SHP77 treated with DMSO at 0.1 percent for 48 hours (cell line): ENCODE measurements at places on chromosomes 11 and 22.

GRCh38 chr22:17781319-17782031, 7.2 kb upstream of the BID start:
- peak; percentile 79 for DNase-seq

- no peak for DNase-seq
These were observed 49.3 kb upstream of the CD44 start for GRCh38 chr11:35089666-35090065.

GRCh38 chr11:84566671-84567070, 1060.5 kb downstream of the DLG2 start:
- no peak for DNase-seq

DNA sequence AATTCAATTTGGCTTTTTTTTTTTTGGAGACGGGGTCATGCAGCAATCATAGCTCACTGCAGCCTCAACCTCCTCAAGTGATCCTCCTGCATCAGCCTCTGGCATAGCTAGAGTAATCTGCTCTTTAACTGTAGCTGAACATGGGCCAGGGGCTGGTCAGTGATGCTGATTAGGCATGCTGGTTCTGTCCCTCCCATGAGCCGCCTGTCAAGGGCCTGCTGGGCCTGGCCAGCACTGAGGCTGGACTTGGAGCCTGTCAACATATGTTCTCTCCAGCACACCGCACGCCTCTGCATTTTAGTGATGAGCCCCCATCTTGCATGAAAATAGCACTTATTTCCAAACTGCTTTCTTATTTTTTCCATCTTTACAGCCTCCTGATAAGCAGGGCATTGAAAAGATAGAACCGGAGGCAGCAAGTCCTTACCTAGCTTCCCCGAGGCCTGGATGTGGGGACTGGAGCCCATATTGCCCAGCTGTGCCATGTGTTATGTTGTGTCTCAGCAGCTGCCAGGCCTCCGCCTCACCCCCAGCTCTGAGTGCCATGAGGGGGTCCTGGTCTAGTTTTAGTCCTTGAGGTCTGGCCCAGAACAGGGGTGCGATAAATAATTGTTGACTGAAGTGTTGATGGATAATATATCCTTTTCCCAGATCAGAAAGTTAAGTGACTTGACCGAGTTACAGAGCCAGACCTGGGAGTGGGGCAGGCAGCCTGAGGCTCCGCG, 80.0 kb downstream of the CTTN start:
- DNase-seq: no peak

- DNase-seq: peak; percentile 20
These were observed 2.1 kb downstream of the LRP5 start for GRCh38 chr11:68314203-68315170.

- no peak for DNase-seq
These were observed 455.3 kb downstream of the SOX6 start for GRCh38 chr11:15901054-15901453.

DNA sequence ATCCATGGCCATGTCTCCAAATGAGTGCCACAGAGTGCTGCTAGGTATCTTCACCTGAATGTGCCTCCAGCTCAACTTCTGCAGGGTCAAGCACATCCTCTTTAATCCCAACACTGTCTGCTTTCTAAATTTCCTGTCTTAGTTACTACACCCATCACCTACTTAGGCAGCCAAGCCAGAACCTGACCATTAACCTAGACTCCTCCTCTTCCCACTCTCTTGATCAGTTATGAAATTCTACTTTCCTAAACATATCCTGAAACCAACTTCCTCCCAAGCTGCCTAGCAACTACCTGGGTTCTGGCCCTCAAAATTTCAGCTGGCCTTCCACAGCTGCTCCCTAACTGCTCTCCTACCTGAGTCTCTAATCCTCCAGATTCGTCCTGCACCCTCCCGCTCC, 22.7 kb downstream of the CADM1 start:
- no peak for DNase-seq

DNA sequence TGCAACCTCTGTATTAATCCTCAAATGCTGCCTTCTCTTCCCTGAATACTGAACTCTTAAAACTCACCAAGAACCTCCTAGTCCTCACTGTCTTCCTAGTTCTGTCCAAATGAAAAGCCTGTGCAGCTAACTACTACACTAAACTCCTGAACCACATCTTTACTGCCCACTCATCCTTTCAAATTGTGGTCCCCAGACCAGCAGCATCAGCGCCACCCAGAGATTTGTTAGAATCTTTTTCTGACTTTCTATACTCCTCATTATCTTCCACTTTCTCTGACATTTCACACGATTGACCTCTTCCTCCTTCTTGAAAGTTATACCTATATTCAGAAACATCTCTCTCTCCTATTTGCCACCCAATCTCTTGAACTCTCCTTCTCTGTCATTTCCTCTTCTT, 461.3 kb downstream of the DLG2 start:
- no peak for DNase-seq

GRCh38 chr22:37519268-37520195, at the start of gene CARD10:
TSS of gene CARD10 (minus strand) at chr22:37519415. CDS start at chr22:37519200, 215 bp downstream.
- no peak for DNase-seq

- DNase-seq: no peak
These were observed 128.1 kb upstream of the TOP3B start for GRCh38 chr22:22110548-22111266.

DNA sequence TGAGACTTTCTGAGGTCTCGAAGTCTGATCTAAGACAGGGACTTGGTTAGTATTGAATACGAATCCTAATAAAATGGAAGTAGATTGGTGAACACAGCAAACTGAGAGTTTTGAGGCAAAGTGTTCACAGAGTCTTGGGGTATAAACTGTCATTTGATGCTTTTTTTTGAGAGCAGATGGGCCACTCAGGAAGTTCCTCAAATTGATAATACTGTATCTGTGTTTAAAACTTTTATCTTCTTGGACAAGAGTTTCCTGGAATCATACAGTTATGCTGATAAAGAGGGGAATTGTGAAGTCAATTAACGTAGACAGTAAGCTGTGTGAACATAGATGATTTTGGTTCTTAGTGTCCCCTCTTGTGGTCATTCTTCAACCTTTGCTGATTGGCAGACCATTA, 80.0 kb upstream of the CLPB start:
- DNase-seq: no peak

- no peak for DNase-seq
These were observed 9.6 kb upstream of the SLC35C1 start for GRCh38 chr11:45795379-45795778.

GRCh38 chr11:44750551-44751465, 24.0 kb downstream of the TSPAN18 start:
- DNase-seq: no peak

DNA sequence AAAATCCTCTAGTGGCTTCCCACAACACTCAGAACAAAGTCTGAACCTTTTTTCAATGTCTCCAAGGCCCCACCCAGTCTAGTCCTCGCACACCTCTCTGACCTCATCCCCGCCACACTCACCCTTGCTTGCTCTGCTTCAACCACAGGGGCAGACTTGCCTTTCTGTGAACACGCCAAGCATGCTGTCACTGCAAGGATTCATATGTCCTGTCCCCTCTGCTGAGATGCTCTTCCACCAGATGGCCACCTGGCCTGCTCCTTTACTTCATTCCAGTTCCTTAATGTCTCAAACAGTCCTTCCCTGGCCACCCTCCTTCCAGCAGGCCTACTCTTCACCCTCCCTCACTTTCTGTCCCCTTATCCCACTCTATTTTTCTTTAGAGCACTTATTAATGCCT, 60.6 kb upstream of the ARHGAP20 start:
- DNase-seq: no peak

DNA sequence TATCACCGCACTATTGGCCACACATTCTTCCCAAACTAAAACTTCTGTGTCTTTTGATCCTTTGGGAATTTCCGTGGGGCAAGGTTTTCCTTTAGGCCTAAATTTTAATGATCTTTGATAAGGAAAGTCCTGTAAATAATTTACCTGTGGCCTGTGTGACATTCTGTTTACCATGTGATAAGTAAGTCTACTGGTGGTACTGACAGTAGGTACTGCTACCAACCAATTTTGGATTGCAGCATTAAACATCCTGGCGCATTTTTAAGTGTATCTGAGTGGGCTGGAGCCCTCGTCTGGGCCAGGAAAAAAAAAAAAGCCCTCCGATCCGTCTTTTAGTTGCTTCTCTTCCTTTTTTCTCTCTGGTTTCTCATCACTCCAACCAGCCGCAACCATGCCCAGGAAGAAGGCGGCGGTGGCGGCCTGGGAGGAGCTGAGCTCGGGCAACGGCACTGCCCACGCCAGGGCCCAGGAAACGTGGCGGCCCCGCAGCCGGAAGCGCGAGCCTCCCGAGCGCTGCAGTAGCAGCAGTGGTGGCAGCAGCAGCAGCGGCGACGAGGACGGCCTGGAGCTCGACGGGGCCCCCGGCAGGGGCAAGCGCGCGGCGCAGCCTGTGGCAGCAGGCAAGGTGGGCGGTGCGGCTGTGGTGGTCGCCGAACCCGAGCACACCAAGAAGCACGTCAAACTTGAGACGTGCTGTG, 33.6 kb downstream of the ASRGL1 start:
- DNase-seq: no peak

DNA sequence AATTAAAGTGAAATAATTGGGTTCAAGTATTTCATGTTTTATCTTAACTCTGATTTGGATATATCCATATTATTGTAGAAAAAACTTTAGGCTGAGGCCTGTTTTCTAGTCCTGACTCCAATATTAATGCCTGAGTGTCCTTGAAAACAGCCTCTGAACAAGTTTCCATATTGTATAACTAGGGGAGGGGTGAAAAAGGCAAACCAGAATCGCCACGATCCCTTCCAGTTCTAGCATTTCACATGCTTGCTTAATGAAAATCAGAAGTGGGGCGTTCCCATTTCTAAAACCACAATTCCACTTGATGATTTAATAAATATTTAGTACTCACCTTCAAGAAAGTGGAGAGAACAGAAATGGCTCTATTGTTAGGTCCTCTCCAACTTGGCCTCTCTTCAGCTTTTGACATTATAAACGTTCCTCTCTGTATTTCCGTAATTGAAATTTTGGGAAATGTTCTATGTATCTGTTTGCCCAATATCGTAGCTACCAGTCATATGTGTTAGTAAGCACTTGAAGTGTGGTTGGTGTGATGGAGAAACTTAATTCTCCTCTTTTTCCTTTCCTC, 561.4 kb upstream of the CCDC90B start:
- no peak for DNase-seq

DNA sequence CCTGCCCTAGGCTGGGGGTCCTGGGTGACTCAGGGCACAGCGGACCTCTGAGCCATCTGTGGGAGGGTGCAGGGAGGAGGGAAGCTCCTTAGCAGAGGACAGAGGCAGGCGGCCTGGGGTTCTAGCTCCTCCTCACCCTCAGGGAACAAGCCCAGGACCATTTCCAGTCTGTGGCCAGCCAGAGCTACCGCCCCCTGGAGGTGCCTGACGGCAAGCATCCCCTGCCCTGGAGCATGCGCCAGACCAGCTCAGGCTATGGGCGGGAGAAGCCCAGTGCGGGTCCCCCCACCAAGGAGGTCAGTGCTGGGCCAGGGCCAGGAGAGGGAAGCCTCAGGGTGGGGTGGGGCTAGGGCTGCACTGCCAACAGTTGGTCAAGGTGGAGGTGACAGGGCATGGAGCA, 26.0 kb upstream of the LRRC10B start:
- peak; percentile 13 for DNase-seq

DNA sequence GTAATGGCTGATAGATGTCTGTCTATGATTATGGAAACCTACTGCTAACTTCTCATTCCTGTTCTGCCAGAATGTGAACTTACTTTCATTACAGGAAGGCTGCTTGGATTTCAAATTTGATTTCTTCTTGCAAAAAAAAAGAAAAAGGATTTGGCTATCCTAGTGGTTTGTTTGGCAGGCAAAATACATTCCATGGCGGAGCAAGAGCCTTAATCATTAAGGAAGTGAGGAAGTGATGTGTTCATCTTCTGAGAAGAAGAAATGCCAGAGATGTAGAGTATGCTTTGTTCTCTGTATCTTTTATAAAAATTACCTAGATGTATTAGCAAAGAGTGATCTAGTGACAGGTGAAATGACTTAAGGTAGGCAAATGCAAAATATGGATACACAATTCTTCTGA, 356.3 kb downstream of the SOX6 start:
- DNase-seq: no peak

DNA sequence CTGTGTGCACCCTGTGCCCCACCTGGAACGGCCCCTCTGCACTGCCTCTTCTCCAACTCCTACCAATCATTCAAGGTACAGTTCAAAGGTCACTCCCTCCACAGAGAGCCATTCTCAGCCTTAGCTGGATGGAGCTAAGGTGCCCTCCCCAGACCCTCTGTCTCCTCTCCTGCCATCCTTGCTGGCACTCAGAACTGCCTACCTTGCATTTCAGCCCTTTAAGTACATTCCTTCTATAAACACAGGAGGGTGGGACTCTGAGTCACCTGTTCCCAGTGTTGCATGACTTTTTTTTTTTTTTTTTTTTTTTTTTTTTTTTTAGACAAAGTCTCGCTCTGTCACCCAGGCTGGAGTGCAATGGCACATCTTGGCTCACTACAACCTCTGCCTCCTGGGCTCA, 8.6 kb downstream of the TTLL1 start:
- DNase-seq: no peak

GRCh38 chr11:113446112-113446511, 29.1 kb downstream of the DRD2 start:
- DNase-seq: no peak

- no peak for DNase-seq
These were observed 78.6 kb downstream of the ME3 start for GRCh38 chr11:86593833-86594232.

- DNase-seq: no peak
These were observed 71.2 kb downstream of the PIWIL4 start for GRCh38 chr11:94638301-94638901.

GRCh38 chr11:118608360-118609227, 1.2 kb downstream of the PHLDB1 start:
- no peak for DNase-seq

GRCh38 chr11:79675081-79675480, 234.3 kb upstream of the TENM4 start:
- no peak for DNase-seq

DNA sequence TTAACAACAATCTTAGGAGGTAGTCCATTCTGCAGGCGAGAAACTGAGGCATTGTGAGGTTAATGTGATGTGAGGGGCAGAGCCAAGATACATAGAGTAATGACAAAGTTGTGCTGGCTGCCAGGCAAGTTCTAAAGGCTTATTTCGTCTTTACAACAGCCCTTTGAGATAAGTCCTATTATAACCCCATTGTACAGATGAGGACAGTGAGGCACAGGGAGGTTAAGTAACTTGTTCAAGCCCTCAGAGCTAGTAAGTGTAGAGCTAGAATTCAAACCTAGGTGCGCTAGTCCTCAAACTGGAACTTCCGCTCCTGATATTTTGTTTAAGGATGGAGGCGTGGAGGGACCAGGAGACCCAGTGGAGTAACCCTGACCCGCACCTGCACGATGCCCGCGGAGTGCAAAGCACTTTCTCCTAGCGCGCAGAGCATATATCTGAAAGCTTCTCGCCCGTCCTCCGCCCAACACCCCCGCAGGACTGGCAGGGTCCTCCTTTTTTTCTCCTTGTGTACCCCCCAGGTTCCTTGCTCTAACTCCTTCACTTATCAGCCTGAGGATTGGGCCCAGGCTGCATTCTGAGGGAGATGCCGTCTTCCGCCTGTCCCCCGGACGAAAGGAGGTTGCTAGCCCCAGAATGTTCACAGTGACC, 4.9 kb upstream of the FLI1 start:
- no peak for DNase-seq
